Progenitor cell of endocrine pancreas (in vitro differentiated cells): ENCODE measurements at places on chromosomes 1 and 21.

DNA sequence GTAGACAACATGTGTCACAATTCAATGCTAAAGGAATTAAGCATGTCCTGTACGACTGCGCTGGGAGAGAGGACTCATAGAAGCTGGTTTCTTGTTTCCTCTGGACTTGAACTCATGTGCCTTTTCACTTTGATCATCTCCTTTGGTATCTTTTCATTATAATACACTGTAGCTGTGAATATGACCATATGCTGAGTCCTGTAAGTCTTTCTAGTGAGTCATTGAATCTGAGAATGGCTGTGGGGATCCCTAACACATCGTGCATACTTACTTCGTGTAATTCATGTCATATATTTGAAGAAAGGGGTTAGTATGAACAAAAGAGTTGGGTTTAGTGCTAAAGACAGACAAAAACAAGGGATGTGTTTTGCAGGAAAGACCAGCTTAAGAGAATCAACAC lies 148.1 kb upstream of the RUNX1 start:
- DNase-seq, result no peak

DNA sequence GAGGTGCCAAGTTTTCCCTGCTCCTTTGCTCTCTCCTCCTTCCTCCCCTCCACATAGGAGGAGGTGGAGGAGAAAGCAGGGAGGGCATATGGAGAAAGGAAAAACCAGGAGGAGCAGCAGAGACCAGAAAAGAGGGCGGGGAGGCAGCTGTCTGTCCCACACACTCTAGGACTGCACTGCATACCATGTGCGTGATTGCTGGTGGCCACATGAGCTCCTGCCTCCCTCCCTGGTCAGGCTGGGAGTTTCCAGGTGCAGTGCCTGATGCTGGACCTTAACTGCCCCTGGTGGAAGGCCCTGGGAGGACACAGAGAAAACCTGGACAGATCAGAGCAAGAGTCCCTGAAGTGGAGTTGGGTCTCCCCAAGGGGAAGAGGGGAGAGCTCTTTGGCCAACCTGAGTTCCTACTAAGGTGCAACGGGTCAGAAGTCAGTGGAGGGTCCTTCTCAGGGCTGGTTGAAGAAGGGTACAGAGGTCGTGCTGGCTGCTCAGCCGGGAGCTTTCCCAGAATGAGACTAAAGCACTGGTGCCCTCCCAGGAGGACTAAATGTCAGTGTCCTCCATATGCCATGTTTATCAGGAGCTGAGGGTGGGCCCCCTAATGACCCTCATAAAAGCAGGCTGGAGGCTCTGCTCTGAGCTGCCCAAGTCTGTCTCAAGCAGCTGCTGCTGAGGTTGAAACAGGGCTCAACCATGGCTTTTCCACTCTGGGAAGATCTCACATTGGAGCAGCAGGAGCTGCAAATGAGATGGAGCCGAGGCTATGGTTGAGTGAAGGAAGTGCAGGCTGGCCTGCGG lies 3.5 kb upstream of the LGR6 start:
- no peak for DNase-seq

DNA sequence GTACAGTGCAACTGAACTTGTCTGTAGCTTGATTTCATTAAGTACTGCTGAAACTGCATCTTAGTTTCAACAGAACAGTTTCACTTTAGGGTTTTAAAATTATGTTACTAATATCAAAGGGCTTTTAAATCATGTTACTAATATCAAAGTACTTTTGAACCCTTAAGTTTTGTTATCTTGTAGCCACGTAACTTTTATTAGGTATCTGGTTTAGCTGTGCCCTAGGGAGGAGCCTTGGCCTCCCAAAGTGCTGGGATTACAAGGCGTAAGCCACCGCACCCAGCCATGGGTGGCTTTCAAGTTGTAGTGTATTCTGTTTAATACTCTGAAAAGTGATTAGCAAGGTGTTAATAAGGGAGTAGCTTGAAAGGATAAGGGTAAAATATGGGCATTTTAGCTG lies 2.0 kb downstream of the KDM4A start:
- DNase-seq, result no peak

GRCh38 chr1:229781453-229781852 lies 155.4 kb downstream of the URB2 start:
- DNase-seq, result peak; percentile 19

DNA sequence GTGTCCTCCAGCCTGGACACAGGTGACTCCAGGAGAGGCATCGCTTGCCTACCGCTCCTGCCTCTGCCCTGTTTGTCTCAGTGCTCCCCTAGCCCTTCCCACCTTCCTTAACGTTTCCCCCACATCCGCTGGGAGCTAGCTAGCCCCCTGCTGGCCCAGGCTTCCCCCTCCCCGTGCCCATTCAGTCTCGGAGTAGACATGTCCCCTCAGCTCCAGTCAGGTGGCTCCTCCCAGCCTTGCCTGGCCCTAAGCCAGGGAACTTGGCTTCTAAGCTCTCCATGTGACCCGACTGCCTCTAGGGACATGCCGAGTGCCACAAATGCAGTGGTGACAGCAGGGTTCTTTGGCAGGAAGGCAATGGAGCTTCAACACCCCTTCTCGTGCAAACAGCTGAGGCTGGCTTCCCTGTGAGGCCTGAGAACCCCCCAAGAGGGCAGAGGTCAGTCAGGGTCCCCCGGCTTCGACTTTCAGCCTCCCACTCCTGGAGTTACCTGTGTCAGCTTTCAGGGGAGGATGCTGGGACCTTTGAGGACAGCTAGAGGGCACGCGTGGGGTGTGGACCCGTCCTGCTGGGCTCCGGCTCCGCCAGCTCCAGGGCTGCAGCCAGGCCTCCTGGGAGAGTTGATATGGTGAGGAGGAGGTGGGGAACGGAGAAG lies 16.2 kb downstream of the DRAXIN start:
- DNase-seq, result no peak

DNA sequence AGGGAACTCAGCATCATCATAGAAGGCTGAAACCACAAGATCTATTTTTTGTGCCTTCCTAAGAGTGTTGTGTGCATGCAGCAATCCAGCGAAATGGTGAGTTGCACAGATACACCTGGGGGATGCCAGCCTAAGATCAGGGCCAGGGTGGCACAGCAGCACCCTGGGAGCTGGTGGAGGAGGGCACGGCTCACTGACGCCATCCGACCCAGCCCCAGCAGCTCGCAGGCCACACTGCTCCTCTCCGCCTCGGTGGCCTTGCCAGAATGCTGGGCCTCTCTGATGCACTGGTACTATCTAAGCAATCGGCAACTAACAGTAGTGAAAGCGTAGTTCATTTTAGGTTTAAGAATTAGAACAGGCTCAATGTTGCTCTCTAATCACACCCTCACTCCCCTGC lies 37.8 kb downstream of the CAPZB start:
- no peak for DNase-seq

GRCh38 chr1:154459080-154459479 lies 42.9 kb upstream of the TDRD10 start:
- DNase-seq, result no peak

- DNase-seq, result no peak
These were observed 96.5 kb downstream of the KCNN3 start for GRCh38 chr1:154773551-154773950.

- DNase-seq, result no peak
These were observed 22.4 kb upstream of the ADGRB2 start for GRCh38 chr1:31786366-31787060.

DNA sequence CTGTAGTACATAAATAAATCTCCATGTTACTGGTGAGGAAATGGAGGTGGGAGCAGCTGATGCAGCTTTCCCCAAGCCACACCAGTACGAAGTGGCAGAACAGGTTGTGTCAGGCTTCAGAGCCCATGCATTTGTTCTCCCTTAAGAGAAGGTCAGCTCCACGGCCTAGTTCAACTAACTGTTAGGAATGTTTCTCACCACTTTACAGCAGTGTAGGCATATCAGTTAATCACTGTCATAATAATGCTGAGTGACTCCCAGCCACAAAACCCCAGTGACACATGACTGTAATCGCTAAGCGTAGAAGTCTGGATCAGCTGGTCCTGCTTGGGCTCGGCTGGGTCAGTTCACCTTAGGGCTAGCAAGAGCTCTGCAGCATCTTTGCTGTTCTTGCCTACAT lies 90.4 kb downstream of the VPS26C start:
- DNase-seq, result no peak

- no peak for DNase-seq
These were observed 7.8 kb downstream of the RASAL2 start for GRCh38 chr1:178101654-178102053.

DNA sequence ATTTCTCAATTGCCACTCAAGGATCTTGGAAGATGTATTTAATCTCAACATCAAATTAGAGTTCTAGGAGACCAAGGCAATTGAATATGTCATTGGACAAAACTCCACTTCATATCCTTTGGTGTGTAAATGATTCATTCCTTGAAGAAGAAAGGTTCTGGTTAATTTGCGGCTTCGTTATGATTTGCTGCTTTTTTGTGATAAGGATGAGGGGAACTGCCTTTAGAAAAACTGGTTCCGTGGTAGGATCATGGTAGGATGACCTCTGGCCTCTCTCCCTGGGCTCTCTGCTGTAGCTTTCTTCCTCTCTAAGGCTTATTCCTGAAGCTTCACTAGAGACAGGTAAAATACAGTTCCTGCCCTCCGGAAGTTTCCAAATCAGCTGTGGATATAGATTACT lies 51.5 kb upstream of the ERRFI1 start:
- no peak for DNase-seq

DNA sequence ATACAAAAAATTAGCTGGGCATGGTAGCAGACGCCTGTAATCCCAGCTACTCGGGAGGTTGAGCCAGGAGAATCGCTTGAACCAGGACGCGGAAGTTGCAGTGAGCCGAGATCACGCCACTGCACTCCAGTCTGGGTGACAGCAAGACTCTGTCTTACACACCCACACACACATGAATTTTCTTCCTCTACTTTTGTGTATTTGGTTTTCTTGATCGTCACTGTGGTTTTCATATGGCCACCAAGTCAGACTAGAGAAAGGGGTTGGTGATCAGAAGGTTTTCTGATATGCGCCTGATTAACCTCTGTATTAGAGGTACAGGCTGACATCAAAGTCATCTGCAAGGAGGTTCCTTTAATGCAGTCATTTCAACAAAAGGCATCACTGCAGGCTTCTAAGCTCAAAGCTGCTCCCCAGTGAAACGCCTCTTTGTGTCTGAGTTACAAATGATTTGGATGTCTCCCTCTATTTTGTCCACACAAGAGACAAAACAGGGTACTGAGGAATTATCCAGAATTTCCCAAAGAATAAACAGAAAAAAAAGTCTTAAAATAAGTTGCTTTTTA lies 11.1 kb downstream of the SH2D1B start:
- no peak for DNase-seq

DNA sequence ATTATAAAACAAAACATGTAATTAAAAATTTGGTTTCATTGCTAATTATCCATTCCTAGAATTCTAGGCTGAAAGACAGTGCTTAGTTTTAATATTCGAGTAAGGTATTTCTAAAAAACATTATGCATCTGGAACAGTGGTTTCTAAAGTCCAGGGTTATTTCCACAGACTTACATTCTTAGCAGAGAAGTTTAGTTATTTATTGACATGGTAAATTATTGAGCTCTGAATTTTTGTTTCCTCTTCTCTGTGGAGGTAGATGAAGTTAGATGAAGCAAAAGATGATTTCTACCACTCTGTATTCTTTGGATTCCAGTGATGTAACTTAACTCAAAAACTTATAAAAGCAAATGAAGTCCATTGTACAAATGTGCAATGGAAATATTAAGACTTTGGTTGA lies 709.4 kb downstream of the MRPL39 start:
- no peak for DNase-seq

DNA sequence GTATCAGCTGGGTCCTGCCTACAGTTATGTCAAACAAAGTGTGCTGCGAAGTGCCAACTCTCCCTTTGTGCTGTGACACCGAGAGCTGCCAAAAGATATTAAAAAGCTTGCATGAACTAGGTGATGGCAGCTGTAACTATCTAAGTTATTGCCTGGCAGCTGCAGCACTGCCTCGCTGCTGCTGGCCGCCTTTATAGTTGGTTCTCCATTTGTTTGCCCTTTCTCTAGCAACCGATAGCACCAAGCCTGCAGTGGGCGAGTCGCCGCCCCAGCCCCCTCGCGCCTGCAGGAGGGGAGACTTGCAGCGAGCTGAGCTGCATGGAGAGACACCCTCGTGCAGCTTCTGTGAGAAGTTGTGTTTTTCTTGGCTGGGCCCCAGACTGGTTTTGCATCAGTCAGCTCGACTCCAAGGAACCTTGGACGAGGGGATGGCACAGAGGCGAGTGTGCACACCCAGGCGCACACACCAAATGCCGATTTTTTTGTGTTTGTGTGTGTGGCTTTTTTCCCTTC lies 330.6 kb downstream of the RPS6KC1 start:
- no peak for DNase-seq

DNA sequence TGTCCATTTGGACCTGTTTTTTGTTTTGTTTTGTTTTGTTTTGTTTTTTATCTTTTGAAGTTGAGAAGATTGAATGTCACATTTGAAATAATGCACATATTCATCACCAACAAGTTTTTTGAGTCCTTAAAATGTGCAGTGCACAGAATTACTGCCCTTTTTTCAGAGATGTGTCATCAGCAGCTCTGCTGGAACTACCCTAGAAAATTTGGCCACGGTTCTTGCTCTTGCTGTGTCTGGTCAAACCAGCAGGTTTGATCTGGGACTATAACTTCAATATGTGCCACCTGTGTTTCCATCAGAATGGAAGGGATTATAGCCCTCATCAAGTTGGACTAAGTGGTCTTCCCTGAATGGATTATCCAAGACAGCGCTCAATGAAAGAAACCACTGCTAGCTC lies 24.1 kb upstream of the CNN3 start:
- no peak for DNase-seq

DNA sequence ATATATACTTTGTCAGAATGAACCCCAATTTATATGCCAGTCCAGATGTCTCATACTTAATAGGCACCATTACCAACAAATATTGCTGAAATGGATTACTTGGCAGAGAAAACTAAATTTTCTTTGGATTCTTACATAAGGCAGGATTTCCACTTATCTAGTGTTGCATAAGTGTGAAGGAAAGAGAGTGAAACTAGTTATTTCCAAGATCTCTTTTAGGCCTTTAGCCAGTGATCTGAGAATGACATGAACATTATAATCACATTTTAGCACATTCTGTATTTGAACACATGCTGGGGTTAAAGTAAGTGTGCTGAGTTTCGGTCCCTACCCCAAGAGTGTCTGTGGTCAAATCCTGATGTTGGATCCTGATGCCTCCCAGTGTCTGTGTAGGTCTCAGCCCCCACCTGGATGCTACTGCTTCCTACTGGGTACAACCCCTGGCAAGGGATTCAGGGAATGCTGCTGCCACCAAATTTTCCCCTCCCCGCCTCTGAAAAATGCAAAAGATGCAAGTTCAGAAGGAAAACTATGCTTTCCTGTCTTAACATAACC lies 11.2 kb downstream of the DDAH1 start:
- no peak for DNase-seq

GRCh38 chr1:183251959-183252450 lies 65.9 kb downstream of the LAMC2 start:
- DNase-seq, result no peak

DNA sequence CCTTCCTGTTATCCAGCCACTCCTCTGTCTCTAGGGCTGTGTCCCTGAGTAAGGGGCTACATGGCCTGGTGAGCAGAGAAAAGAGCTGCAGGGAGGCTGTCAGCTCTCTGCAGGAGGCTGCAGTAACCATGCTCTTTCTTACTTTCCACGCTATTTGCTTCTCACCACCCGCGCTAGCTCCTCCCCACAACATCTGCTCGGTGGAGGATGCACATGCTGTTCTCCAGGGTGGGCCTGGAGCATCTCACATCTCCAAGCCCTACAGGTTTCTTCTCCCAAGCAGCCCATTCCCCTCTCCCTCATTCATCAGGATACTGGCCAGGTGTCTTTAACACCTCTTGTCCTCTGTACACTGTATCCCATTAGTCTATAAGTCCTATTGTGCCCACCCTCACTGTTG lies 103.8 kb downstream of the IER5 start:
- DNase-seq, result no peak
